ENCODE measurements at places on chromosomes 1 and 21.
A peak's percentile ranks its signal among the peaks of the same experiment; 100 is the strongest.

GRCh38 chr1:157382351-157382750 lies 170.0 kb downstream of the FCRL5 start:
- no peaks in the 10 kb centered on the region for H3K36me3 ChIP-seq
- no peak overlapping the region for H3K27ac ChIP-seq
- peaks cover 1% of the 10 kb centered on the region for H3K4me1 ChIP-seq
- no peak for DNase-seq
- H3K27me3 ChIP-seq: peaks cover 9% of the 10 kb centered on the region
- H3K4me3 ChIP-seq: no peak overlapping the region

GRCh38 chr1:97938285-97938642 lies 17.4 kb upstream of the DPYD start:
- peaks cover 48% of the 10 kb centered on the region for H3K4me1 ChIP-seq
- H3K27ac ChIP-seq: no peak overlapping the region
- H3K36me3 ChIP-seq: peaks cover 9% of the 10 kb centered on the region

DNA sequence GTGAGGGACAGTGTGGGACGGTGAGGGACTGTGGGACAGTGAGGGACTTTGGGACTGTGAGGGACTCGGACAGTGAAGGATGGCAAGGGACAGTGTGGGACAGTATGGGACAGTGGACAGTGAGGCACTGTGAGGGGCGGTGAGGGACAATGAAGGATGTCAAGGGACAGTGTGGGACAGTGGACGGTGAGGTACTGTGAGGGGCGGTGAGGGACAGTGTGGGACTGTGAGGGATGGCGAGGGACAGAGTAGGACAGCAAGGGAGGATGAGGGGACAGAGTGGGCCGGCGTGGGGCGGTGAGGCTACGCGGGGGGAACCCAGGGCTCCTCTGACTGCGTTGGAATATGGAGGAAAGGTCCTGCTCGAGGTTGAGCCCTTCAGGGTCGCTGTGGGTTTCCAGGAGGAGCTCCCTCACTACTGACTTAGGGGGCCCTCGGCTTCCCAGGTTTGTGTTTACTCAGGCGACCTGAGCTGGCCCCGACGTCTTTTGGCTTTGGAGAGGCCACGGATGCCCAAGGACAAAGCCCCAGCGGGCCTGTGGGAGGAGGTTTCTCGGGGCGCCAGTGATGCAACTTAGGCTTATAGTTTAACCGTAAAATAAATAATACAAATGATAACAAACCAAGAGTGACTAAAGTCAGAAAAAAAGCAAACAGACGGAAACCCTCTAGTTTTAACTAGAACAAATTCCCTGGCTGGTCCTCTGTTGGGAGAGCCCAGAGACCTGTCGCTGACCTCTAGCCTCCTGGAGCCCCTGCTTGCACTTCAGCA lies 1.1 kb upstream of the ERRFI1 start:
- H3K27ac ChIP-seq: no peak overlapping the region
- H3K4me3 ChIP-seq: peak overlapping the region; percentile 54
- peaks cover 55% of the 10 kb centered on the region for H3K27me3 ChIP-seq
- DNase-seq: no peak

DNA sequence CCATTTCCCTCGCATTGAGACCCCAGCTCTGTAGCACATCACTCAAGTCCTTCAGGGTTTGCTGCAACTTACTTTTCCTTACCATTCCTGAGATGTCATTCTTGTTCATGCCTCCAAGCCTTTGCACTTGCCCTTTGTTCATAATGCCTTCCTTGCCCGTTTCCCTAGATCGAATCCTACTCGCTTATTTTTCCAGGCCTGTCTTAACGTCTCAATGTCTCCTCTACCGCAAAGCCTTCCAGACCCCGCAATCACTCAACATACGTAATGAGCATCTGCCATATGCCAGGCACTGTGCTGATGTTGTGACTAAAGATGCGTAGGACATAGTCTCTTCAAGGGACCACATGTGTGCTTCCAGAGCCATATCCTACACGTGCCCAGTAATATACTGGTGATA lies 31.1 kb upstream of the CNIH3 start:
- H3K4me1 ChIP-seq: no peaks in the 10 kb centered on the region
- peaks cover 13% of the 10 kb centered on the region for H3K27me3 ChIP-seq
- H3K27ac ChIP-seq: no peak overlapping the region
- H3K36me3 ChIP-seq: no peaks in the 10 kb centered on the region
- no peak for DNase-seq

DNA sequence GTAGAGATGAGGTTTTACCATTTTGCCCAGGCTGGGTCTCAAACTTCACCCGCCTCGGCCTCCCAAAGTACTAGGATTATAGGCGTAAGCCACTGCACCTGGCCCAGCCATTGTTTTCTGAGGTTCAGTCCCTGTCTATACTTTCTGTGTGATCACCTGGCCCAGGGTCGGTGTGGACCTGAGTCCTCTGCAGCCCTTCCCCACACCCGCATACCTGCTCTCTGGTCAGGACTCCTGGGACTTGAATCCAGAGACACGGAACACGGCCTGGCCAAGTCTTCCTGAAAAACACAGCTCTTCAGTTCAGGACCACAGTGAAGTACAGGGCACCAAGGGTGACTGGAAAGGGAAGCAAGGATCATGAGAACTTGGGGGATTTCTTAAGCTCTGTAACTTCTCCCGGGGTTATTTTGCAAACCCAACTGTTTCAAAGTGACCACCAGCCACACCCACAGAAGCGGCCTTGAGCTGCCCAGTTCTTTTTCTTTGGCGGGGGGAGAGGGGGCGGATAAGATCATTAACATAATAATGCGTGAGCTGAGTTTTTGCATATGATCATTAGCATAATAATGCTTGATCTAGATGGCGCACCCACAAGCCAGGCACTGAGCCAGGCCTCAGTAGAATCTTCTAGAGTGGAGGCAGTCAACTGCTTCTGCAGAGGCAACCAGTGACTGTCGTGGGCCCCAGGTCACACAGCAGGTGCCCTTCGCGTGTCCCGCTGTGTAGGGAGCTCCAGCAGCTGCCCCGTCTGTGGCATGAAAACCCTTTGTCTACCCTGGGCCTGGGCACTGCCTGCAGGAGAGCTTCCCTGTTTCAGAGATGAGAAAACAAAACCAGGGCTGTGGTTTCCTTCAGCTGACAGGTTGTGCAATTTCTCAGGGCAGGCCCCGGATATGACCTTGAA lies 1.7 kb upstream of the NADK start:
- H3K4me1 ChIP-seq: peaks cover 52% of the 10 kb centered on the region
- H3K27me3 ChIP-seq: no peaks in the 10 kb centered on the region
- H3K36me3 ChIP-seq: peaks cover under 1% of the 10 kb centered on the region
- peak overlapping the region; percentile 92 for H3K27ac ChIP-seq
- H3K4me3 ChIP-seq: peak overlapping the region; percentile 82
